Activated T-cell treated with anti-CD3 and anti-CD28 coated beads, Interleukin-2, amount 50 U/mL, for 72 hours (primary cell): ENCODE measurements at places on chromosomes 6 and 20. TPM values are rescaled to one million over a fixed set of nuclear protein-coding genes. Genes with fewer than 3 reads are reported as not detected.

GRCh38 chr6:25875563-25875905, 1.5 kb upstream of the SLC17A3 start:
- H3K4me3 ChIP-seq, result no peak overlapping the region
- no peaks in the 10 kb centered on the region for H3K27me3 ChIP-seq
- no peaks in the 10 kb centered on the region for H3K36me3 ChIP-seq
- H3K27ac ChIP-seq, result no peak overlapping the region

Gene LTB
- 43.4 TPM for total RNA-seq

DNA sequence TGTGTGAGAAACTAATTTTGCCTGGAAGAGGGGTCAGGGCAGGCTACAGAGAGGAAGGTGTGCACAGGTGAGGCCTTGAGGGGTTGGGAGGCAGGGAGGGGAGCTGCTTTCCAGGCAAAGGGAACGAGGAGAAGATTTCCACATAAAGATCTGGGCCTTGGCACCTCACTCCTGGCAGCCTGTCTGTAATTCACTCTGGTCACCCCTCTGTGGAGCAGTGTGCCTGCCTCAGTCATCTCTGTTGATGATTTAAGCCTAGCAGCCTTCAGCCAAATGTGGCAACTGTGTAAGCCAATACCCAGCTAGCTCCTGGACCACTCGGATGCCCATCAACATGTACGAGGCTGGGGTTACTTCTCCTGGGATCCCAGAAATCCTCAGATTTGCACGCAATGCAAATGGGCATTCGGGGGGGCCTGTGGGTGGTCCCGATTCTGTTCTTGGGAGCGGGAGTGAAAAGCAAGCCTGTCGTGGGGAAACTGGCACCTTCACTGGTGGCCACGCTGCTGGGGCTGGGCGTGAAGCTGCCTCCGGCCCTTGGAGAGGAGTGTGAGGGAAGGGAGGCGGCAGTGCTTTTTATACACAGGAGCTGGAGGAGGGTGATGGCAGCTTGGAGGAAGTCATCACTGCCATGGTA, 360.4 kb downstream of the ZFAND3 start:
- no peak overlapping the region for H3K27ac ChIP-seq
- H3K4me3 ChIP-seq, result no peak overlapping the region

DNA sequence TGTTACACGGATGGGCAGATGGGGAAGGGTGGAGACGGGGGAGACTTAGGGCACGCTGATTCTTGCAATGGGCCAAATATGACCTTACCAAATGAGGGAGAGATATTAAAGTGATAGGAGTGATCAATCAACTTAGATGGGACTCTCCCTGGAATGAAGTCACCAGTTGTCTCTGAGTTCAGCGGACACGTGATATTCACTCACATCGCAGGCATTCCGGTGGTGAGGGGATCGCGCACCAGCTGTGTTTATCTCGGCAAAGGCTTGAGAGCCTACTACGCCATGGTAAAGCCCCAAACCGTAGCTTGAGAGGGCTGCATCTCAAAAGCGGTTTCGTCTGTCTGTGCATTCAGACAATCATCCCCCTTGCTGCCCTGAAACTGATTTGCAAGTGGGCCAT, 5.5 kb downstream of the BMP7 start:
- H3K4me1 ChIP-seq, result peaks cover 12% of the 10 kb centered on the region
- no peak overlapping the region for H3K4me3 ChIP-seq
- H3K36me3 ChIP-seq, result no peaks in the 10 kb centered on the region
- H3K27me3 ChIP-seq, result peaks cover 71% of the 10 kb centered on the region
- H3K27ac ChIP-seq, result no peak overlapping the region
- DNase-seq, result no peak

DNA sequence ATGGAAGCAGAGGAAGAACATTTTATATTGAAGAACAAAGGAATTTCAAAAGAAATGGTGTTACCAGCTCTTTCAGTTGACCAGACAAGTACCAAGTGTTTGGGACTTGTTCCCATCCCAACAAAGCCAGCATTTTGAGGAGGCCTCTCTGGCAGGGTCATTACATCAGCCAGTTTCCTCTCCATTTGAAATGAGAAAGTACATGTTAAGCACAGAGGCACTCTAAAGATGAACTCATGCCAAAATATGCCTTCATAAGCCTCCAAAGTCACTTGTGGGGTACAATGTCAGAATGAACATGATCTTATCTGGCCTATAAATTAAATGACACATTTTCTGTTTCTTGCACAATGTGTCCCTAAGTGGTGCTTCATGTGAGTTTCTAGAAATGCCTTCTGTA, 223.9 kb downstream of the PRL start:
- no peak for DNase-seq
- H3K4me1 ChIP-seq, result peaks cover 32% of the 10 kb centered on the region
- no peaks in the 10 kb centered on the region for H3K36me3 ChIP-seq
- H3K4me3 ChIP-seq, result no peak overlapping the region
- H3K27ac ChIP-seq, result no peak overlapping the region

Gene BANF2
- total RNA-seq, result not detected

DNA sequence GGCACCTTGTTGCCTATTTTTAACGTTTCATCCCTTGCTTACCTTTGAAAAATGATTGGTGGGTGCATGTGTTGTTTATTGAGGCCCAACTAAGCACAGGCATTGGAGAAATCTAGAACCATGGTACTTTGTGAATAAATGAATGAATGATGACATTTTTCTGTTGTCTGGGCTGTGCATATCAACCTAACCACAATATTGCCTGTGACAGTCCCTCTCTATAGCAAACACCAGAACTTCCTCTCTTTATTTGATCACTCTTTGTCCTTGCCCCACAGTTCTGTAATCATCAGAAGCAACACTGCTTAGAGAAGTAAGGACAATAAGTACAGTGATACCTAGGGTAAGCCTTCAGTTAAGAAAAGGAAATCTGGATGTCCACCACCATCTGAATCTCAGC, 75.1 kb downstream of the TBC1D7 start:
- H3K4me3 ChIP-seq, result no peak overlapping the region
- peaks cover 4% of the 10 kb centered on the region for H3K36me3 ChIP-seq
- no peak overlapping the region for H3K27ac ChIP-seq
- no peaks in the 10 kb centered on the region for H3K27me3 ChIP-seq
- no peaks in the 10 kb centered on the region for H3K4me1 ChIP-seq
- no peak for DNase-seq

Gene MYB
- 89.6 TPM for total RNA-seq

DNA sequence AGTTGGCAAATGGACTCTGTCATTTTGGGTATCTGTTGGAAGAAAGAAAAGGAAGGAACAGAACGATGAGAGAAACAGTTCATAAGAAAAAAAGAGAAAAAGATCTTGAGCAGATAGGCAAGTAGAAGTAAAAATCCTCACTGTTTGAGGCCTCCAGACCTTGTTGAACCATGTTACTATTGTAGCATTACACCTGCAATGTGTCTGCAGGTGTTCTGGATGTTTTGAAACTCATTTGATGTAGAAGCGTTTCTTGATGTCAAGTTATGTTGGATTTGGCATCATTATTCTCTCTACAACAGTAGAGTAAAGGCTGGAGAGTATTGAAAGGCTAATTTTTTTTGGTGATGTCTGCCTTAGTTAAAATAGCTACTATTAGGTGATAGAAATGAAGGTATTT, 108.7 kb downstream of the CARMIL1 start:
- H3K4me1 ChIP-seq, result peaks cover 36% of the 10 kb centered on the region
- no peak overlapping the region for H3K4me3 ChIP-seq
- H3K36me3 ChIP-seq, result no peaks in the 10 kb centered on the region
- no peak for DNase-seq

DNA sequence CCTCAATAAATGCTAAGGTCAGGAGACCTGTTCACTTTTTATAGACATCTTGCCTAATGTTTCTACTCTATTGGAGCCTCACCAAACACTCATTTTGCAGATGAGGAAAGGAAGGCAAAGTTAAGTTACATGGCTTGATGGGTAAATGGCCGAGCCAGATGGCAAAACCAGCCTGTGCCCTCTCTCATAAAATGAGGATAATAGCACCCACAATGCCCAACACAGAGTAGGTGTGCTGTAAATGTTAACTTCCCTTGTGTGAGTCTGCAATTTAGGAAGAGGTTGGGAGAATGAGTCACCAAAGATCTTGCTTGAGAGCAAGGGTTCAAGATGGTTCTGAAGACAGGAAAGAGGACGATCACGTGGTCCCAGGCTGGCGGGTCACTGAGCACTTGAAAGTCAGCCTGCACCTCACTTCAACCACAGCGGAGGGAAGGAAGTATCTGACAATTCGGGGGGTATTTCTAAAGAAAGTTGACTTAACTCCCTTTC, 3.3 kb downstream of the KCNK5 start:
- H3K27me3 ChIP-seq, result no peaks in the 10 kb centered on the region
- DNase-seq, result peak; percentile 61
- H3K4me1 ChIP-seq, result peaks cover 73% of the 10 kb centered on the region
- peaks cover 1% of the 10 kb centered on the region for H3K36me3 ChIP-seq

Gene CRYBG1
- total RNA-seq, result 37.4 TPM

DNA sequence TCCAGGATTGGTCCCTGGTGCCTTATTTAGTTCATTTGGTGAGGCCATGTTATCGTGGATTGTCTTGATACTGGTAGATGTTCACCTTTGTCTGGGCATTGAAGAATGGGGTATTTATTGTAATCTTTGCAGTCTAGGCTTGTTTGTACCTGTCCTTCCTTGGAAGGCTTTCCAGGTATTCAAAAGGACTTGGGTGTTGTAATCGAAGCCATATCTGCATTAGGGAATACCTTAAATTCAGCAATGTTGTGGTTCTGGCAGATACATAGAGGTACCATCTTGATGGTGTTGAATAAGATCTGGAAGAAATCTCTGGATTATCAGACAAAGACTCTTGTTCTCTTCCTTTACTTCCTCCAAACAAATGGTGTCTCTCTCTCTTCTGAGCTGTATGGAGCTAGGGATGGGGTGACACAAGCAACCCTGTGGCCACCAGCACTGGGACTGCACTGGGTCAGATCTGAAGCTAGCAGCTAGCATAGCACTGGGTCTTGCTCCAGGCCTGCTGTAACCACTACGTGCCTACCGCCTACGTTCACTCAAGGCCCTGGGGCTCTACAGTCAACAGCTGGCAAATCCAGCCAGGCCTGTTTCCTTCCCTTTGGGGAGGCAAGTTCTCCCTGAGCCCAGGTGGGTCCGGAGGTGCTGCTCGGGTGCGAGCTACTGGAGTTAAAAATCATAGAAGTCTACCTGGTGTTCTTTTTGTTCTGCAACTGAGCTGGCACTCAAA, 261.1 kb upstream of the CITED2 start:
- H3K27ac ChIP-seq, result no peak overlapping the region
- H3K4me3 ChIP-seq, result no peak overlapping the region
- H3K27me3 ChIP-seq, result peaks cover 21% of the 10 kb centered on the region
- no peaks in the 10 kb centered on the region for H3K36me3 ChIP-seq

Gene PSORS1C1
- total RNA-seq, result 0.67 TPM

DNA sequence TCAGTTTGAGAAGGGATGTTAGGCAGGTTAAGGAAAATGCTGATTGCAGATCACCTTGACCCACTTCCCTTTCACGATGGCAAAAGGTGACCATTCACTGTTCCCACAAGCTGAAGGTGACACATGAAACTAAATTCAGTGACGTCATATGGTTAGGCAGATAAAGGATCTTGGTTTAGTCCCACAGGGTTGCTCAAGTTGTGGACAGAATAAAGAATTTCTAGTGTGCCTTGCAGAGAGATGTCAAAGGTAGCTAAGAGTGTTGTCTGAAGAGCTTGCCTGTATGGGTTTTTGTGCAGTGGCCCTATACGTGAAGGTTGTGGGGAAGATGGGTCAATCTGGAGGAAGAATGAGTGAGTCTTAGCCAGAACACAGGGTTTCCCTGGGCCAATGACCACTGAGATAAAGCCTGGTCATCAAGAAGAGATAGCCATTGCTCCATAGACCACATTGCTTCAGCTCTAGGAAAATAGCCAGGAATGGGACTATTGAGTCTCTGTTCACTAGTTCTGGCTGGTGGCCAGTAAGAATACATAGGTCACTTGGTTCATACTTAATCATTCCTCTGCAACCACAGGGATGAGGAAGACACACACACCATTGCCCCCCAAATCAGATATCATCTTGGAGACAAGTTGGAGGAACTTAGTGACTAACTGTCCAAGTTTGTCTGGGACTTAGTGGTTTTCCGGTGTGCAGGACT, 148.5 kb upstream of the ATXN1 start:
- no peak overlapping the region for H3K4me3 ChIP-seq
- no peak overlapping the region for H3K27ac ChIP-seq
- H3K4me1 ChIP-seq, result peaks cover 4% of the 10 kb centered on the region
- H3K36me3 ChIP-seq, result peaks cover 7% of the 10 kb centered on the region
- DNase-seq, result no peak

- H3K4me1 ChIP-seq, result no peaks in the 10 kb centered on the region
- no peak overlapping the region for H3K4me3 ChIP-seq
- no peak overlapping the region for H3K27ac ChIP-seq
- no peaks in the 10 kb centered on the region for H3K36me3 ChIP-seq
- DNase-seq, result no peak
Measured at GRCh38 chr6:22756365-22756764, 187.0 kb downstream of the HDGFL1 start.

Gene BACH2
- total RNA-seq, result 101 TPM

DNA sequence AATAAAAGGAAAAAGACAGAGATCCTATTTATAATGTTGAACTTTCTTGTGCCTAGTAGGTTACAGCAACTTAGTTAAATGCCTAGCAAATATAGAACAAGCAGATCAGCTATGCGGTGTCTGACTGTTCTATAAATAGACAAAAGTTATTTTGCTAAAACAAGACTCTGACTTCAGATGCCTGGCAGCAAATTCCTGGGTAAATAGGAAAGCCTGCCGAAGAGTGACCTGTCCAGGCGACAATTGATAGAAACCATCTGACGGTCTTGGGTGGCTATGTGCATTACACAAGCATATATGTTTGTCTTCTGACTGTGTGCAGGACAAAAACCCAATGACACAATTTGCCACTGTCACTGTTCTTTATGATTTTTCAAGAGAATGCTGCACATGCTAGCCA, 38.0 kb upstream of the PDE10A start:
- H3K27me3 ChIP-seq, result no peaks in the 10 kb centered on the region
- H3K27ac ChIP-seq, result no peak overlapping the region
- no peaks in the 10 kb centered on the region for H3K4me1 ChIP-seq
- no peak overlapping the region for H3K4me3 ChIP-seq
- no peak for DNase-seq
- H3K36me3 ChIP-seq, result peaks cover 1% of the 10 kb centered on the region

Gene SLCO4A1
- total RNA-seq, result 34.6 TPM

DNA sequence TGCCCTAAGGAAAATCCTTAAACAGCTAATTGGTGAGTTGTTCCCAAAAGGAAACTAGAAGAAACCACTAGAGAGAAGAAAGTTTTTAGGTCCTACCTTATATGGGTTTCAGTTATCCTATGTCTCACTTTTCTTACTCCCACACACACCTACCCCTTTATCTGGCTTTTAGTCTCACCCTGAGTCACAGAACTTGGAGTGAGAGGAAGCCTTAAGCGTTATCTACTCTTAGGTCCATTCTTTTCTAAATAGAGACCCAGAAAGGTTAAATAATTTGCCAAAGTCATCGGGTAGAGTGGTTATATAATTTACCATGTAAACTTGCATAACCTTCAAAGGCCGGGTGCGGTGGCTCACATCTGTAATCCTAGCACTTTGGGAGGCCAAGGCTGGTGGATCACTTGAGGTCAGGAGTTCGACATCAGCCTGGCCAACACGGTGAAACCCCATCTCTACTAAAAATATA, 4.3 kb upstream of the RPP21 start:
- no peaks in the 10 kb centered on the region for H3K27me3 ChIP-seq
- peaks cover 25% of the 10 kb centered on the region for H3K4me1 ChIP-seq
- no peaks in the 10 kb centered on the region for H3K36me3 ChIP-seq
- H3K4me3 ChIP-seq, result no peak overlapping the region
